ENCODE measurements at places on chromosomes 7 and 10. TPM values are rescaled to one million over a fixed set of nuclear protein-coding genes. Genes with fewer than 3 reads are reported as not detected.

CYP2C19 gene
- total RNA-seq: not detected

DNA sequence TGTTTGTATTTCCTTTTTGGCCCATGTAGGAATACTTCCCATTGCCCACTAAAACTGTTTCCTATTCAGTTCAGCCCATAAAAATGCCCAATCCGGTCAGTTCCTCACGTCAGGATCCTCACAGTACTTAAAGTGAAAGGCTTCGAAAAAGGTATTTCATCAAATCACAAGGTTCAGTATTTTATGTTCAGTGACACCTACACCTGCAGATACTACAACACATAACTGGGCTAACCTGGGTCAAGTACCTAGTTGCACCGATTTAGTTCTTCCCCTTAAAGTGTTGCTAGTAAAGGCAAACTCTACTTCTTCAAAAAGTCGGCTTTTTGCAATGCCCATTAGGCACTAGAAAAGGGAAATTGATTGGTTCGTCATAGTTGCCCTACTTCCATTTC is 1.1 kb downstream of the SNX13 start:
- peak; percentile 66 for DNase-seq

- peak; percentile 59 for DNase-seq
These were observed 448 bp downstream of the SEC24C start for GRCh38 chr10:73744664-73744975.

GRCh38 chr7:136392856-136393255 is 415.7 kb upstream of the MTPN start:
- no peak for DNase-seq

GRCh38 chr7:116522247-116522646 is 2.6 kb upstream of the CAV1 start:
- peak; percentile 95 for DNase-seq

DNA sequence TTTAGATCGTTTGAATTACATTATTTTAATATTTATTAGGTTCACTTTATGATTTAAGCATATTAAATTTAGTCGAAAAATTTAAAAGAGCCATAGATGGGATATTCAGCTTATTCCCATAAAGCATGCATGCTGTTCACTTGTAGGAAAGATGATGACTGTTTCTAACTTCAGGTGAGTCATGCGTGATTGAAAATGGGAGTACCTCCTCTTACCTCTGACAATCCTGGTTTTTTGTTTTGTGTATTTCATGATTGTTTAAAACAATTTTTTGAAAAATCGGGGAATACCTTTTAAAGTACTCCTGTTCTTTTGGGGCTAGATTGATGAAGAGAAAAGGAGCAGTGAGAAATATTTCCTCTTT is 1.4 kb downstream of the TNKS2 start:
- peak; percentile 66 for DNase-seq

LBX1 gene
- total RNA-seq: not detected

DNA sequence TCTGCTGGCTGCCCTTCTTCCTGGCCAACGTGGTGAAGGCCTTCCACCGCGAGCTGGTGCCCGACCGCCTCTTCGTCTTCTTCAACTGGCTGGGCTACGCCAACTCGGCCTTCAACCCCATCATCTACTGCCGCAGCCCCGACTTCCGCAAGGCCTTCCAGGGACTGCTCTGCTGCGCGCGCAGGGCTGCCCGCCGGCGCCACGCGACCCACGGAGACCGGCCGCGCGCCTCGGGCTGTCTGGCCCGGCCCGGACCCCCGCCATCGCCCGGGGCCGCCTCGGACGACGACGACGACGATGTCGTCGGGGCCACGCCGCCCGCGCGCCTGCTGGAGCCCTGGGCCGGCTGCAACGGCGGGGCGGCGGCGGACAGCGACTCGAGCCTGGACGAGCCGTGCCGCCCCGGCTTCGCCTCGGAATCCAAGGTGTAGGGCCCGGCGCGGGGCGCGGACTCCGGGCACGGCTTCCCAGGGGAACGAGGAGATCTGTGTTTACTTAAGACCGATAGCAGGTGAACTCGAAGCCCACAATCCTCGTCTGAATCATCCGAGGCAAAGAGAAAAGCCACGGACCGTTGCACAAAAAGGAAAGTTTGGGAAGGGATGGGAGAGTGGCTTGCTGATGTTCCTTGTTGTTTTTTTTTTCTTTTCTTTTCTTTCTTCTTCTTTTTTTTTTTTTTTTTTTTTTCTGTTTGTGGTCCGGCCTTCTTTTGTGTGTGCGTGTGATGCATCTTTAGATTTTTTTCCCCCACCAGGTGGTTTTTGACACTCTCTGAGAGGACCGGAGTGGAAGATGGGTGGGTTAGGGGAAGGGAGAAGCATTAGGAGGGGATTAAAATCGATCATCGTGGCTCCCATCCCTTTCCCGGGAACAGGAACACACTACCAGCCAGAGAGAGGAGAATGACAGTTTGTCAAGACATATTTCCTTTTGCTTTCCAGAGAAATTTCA is 1.7 kb downstream of the ADRB1 start:
- no peak for DNase-seq

DNA sequence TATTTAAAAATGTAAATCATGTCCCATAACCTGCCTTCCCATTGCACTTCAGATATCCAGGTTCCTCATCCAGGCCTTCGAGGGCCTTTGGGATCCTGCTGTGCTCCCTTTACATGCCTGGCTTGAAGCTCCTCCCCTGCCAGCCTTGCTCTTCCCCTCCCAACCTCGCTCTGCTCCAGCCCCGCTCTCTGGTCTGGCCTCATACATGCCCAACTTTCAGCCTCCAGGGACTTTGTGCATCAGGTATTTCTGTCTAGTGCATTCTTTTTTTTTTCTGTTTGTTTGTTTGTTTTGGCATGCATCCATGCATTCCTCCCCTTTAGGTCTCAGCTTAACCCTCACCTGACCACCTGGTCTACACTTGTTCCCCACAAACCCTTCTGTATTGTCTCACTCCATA is 160.3 kb downstream of the SNX10 start:
- DNase-seq: no peak

GRCh38 chr10:103580430-103580829 is 86.9 kb downstream of the NEURL1 start:
- DNase-seq: no peak

FBXL13 gene
- total RNA-seq: 1.3 TPM

DNA sequence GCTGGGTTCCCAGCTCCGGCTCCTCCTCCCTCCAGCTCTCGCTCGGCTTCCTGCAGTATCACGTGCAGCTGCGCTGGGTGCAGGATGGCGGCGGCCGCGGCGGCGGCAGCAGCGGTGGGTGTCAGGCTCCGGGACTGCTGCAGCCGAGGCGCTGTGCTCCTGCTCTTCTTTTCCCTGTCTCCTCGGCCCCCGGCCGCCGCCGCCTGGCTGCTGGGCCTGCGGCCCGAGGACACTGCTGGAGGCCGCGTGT is at the start of gene CNNM1:
Gene CNNM1, plus strand, starts transcription at position 53 of the 250 bp plus-strand sequence. Its CDS starts 32 bp downstream, at position 85.
- DNase-seq: peak; percentile 23

- no peak for DNase-seq
These were observed 154.4 kb downstream of the DGKI start for GRCh38 chr7:137692399-137692798.

DNA sequence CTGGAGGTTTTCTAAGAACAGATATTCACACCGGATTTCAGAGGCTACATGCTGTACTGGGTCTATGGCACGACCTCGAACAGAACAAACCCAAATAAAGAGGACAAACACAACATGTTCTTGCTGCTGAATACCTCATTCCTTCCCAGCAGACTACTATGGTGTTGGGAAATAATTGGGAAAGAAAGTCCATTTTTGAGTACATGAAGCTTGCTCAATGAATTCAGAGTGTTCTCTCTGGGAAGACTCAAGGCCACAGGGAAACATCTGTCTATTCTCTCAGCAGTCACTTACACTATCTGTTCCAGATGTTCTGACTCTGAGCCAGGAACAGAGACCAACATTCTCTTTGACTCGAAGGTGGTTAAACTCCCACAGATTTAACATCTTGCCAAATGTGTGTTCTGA is 30.9 kb downstream of the LAMB1 start:
- DNase-seq: no peak

DENND2A gene
- 0.37 TPM for total RNA-seq

GRCh38 chr7:91504919-91505318 is 240.7 kb downstream of the FZD1 start:
- DNase-seq: no peak

GRCh38 chr7:143381427-143382125 is 431 bp downstream of the ZYX start:
- peak; percentile 54 for DNase-seq
